SK-N-SH treated with all-trans-retinoic acid at 6 μM for 48 hours (cell line): ENCODE measurements at places on chromosomes 1 and 21.

DNA sequence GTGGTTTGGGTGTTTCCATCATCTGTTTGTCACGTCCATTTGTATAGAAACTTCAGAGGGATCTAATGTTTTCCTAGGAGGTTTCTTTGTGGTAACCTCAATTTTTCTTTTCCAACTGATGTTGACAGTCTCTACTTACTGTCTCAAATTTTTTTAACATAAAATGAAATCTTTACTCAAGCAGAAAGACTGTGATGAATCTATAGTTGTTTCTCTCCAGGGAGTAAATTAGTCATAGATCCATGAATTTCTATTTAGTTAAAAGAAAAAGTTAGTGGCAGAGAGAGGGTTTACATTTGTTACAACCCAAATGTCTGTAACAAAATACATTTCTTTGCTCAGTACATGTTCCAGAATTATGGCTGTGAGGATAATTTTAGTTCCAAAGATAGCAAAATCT, 161.6 kb downstream of the DISP1 start:
- no peak for ATAC-seq

DNA sequence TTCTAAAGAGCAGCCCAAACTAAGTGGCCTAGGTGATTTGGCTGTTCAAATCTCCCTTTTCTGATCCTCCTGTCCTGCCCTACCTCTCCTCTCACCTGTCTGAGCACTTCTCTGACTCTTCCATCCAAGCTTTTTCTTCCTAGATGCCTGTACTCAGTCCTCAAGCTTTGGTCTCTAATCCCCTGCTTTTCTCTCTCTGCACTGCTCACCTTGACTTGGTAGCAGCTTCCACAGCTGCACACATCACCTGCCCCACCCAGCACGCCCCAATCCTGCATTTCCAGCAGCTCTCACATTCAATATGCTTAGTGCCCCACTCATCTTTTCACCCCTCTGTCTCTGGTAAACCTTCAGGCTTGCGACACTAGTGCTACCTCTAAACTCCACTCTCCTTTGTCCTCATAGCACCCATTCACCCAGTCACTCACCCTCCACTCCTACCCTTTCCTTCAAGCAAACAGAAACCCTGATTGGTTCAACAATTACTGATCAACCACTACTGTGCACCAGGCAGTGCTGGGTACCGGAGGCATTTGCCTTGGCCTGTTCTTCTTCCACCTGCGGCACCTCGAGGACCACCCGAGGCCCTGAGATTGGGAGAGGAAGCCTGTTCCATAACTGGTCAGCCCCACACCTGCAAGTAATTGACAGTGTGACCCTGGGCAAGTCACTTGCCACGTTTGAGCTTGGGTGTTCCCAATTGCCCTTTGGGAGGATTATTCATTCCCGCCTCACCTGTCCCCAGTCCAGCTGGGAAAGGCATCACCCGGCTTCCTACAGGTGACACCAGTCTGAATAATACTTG, 136.1 kb upstream of the EDN2 start:
- no peak for ATAC-seq

DNA sequence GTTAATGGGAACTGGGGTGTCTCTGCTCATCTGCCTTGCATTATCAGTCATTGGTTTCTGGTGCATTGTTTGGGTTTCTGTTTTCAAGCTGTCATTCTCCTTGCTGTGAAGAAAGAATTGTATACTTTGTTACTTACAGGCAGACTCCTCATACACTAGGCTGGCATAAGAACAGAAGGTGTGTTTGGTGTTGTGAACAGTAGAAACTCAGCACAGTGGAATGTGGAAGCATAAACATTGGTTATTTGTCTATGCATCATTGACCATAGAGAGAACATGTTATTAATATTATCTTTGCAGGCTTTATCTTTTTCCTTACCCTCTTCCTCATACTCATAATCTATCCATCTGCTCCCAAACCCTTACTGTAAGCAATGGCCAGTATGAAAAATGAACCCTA, 18.2 kb downstream of the C1orf87 start:
- no peak for ATAC-seq

DNA sequence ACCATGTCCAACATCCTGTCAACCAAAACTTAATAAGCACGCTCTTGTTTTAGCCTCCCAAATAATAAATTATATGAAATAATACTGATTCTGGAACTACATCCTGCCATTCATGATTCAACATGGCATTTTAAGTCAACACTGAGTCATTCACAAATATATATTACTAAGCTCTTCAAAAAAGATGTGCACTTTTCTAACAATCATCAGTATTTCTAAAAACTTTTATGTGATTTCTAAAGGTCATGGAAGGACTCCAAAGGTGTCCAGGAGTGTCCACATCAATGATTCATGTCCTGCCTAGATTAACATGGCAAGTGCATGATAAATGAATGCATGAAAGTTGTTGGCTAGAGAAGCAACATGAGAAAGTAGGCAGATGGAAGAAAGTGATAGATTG, 51.6 kb downstream of the NEGR1 start:
- no peak; the same call in 2 of the 3 replicates for ATAC-seq

- no peak for ATAC-seq
These were observed 7.3 kb upstream of the TMCO2 start for GRCh38 chr1:40240390-40240789.

DNA sequence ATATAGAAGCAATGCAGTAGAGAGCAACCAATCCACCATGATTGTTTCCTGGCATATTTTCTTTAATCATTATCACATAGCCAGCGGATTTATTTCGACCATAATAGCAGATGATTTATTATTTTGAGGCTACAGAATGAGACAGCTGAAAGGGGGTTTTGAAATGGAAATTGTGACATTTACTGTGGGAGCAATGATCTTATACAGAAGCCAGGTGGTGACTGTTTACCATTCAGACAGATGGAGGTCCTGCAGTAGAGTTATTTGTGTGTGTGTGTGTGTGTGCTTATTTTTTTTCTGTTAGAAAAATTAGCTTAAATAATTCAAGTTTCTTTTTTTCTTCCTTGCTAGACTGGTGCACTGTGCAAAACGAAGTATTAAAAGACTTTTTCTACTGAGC, 1784.5 kb downstream of the MRPL39 start:
- no peak for ATAC-seq

DNA sequence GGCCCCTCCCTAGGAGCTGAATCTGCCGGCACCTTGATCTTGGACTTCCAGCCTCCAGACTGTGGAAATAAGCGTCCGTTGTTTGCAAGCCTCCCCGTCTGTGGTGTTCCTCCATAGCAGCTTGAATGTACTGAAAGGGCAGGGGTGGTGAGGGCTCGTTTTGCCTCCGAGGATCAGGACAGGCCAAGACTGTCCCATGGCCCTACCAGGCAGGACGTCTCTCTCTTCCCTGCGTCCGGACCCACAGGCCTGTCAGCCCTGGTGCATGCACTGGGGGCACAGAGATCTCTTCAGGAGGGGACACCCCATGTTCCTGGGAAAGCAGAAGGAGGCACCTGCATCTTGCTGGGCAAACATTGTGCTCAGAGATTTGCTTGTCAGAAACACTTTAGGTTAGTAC, 156.3 kb upstream of the C1orf174 start:
- no peak for ATAC-seq

GRCh38 chr1:89460325-89460724, 64.3 kb upstream of the LRRC8B start:
- ATAC-seq: no peak

DNA sequence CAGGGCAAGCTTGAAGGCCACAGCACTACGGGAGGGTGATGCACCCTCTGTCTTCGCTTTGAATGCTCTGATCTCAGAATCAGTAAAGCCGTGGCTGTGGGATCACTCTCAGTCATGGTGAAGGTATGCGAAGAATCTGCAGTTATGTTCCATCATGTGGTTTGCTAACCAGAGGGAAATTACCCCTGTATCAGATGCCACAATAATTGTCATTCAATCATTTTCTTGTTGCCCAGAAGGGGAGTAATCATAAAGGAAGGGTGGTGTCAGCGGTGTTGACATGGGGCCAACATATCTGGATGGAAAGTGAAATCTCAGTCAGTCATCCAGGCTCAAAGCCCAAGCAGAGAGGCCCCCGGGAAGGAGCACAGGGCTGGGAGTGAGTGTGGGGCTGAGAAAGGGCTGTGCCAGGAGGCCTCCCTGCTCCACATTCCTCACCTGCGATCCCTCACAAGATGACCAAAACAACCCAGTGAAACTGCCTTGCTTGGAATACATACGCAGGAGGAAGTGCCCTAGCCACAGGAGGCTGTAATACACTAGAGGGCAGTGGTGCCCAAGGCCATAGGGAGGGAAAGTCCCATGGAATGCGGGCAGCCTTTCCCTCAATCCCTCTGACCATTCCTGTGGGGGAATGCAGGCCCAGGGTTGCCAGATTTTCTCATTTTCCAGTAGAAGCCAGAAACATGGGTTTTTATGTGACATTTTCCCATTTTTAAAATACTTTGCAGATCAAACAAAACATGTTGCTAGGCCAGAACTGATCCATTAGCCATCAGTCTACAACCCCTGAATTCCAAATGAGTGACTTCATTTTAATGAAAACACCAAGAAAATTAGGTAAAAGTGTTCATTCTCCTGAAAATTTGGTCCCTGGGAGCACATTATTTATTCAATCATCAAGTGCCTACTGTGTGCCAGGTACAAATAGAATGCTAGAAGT, 95.7 kb upstream of the VANGL1 start:
- ATAC-seq: peak; percentile 94

GRCh38 chr1:155847823-155848529, 9.0 kb downstream of the GON4L start:
- ATAC-seq: no peak

- no peak for ATAC-seq
These were observed 13.0 kb upstream of the C1QTNF12 start for GRCh38 chr1:1259540-1259939.

DNA sequence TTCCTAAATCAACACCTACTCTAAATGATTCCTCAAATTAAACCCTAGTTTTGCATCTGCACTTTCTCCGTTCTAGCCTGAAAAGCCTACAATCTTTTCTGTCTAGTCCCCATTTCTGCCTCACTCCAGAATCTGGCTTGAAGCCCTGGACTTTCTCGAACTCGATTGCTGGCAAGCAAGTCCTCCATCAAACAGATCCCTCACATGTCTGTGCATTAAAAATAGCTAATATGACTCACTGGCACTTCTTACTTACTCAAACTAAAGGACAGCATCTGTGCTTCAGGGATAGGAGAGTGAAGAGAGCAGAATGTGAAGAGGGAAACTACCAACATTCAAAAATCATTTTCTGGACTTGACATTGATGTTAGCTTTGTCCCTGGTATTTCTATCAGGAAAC, 51.8 kb upstream of the CXADR start:
- peak; percentile 97 for ATAC-seq

GRCh38 chr1:228009116-228009827, 2.5 kb downstream of the WNT3A start:
- ATAC-seq: no peak

GRCh38 chr1:233256789-233257188, 38.7 kb downstream of the PCNX2 start:
- ATAC-seq: no peak

- ATAC-seq: no peak
These were observed 46.5 kb downstream of the HLX start for GRCh38 chr1:220925707-220926106.

DNA sequence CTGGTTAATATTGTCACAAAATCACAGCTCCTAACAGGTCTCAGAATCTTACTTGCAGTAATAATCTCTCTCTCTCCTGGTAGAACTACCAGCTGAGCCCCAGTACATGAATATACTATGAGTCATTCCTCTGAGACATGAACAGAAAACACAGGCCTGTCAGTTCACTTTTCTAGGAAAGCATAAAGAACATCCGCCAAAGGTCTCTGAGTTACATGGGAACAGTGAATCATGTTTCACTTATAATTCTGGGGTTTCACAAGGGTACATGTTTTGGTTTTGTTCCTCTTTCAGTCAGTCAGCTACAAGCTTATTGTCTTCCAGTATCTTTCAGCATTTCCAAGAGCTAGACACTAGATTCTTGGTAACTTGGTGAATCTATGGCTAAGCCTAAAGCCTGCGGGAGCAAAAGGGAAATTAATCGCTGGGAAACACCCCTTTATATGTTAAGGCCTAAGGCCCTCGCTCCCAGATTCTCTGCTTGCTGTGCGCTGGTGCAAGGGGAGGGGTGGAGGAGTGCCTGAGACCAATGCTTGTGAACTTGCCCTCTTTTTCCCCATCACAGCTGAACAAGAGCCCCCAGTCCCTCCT, 31.7 kb downstream of the IFNGR2 start:
- ATAC-seq: peak; percentile 94

GRCh38 chr1:96519851-96520578, 201.6 kb upstream of the PTBP2 start:
- no peak for ATAC-seq

GRCh38 chr21:17003258-17003615, 509.6 kb upstream of the CXADR start:
- peak; percentile 83 for ATAC-seq

DNA sequence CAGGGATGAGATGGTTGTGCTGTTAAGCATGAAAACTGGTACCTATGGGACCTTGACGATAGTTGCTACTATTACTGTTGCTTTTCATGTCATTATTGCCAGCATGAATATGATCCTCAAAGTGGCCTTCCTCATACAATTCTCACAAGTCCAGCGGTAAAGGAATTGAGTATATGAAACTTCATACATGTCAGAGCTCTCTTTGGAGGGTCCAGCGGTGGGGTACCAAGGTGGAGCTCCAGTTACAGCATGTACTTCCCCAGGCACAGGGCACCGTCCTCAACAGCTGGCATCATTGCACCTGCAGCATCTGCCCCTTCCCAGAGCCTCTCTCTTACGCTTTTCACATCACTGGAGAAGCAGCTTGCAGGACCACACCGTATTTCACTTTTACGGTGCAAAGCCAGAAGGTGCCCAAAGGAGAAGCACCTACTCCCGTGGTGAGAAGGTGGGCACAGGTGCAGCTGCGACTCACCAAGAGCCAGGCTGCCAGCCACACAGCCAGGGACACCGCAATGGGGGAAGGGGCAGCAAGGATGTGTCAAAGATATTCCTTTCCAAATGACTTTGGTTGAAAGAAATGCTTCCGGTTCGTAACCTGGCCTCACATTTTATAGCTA, 166.4 kb upstream of the IRF2BP2 start:
- ATAC-seq: no peak

- ATAC-seq: no peak
These were observed 1.4 kb downstream of the DSCAM start for GRCh38 chr21:40845441-40845995.

DNA sequence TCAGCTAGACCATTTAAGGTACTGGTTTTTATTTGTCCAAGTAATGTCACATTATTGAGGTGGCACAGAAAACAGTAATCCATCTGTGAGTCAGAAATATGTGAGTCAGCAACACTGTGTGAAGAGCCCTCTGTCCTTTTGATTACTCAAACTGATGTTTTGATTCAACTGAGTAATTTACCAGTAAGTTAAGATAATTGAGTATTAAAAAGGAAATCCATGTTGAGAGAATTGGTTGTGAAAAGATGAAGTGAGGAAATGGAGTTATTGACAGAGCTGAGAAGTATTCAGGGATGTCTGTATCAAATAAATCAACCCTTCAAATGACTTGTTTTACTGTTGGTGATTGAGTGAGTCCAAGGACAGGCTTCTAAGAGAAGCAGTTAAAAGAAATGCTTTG, 302.7 kb upstream of the SGIP1 start:
- peak; percentile 66 for ATAC-seq

GRCh38 chr1:200182701-200183100, 155.2 kb downstream of the NR5A2 start:
- ATAC-seq: no peak
